Liver (tissue), 10 donors: ENCODE measurements at places on chromosomes 12 and 14. TPM values are rescaled to one million over a fixed set of nuclear protein-coding genes. Genes with fewer than 3 reads are reported as not detected.

Gene MYF5
- total RNA-seq, result not detected

Gene KRT2
- total RNA-seq, result not detected

Gene SMCO3
- 0.59 TPM for total RNA-seq

Gene HHIPL1
- 1.7 TPM for total RNA-seq

Gene OR11G2
- total RNA-seq, result not detected

Gene SIX6
- total RNA-seq, result not detected

Gene REP15
- total RNA-seq, result 2.1 TPM

Gene OAS1
- total RNA-seq, result 22.0 TPM

GRCh38 chr14:91956616-91957015, 9.1 kb upstream of the FBLN5 start:
- peaks cover 10% of the 10 kb centered on the region for H3K4me1 ChIP-seq
- DNase-seq, result no peak
- H3K36me3 ChIP-seq, result no peaks in the 10 kb centered on the region

DNA sequence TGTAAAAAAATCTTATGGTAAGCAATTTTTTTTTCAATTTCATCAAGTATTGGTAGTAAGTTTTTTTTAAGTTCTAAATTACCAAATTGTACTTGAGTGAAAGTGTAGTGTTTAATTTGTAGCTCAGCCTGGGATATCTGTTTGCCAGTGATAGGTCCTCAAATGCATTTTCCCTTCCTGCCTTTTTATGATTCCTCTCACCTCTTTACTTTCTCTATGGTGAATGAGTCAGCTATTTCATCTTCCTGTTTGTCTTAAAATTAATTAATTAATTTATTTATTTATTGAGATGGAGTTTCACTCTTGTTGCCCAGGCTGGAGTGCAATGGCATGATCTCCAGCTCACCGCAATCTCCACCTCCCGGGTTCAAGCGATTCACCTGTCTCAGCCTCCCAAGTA, 10.6 kb downstream of the SRP54 start:
- no peak overlapping the region for H3K4me3 ChIP-seq
- H3K4me1 ChIP-seq, result peaks cover 5% of the 10 kb centered on the region
- no peaks in the 10 kb centered on the region for H3K27me3 ChIP-seq
- no peak for DNase-seq
- no peaks in the 10 kb centered on the region for H3K36me3 ChIP-seq
- H3K27ac ChIP-seq, result no peak overlapping the region

GRCh38 chr14:81341370-81341769, 58.8 kb downstream of the STON2 start:
- H3K4me1 ChIP-seq, result no peaks in the 10 kb centered on the region
- H3K27ac ChIP-seq, result no peak overlapping the region
- no peak for DNase-seq
- H3K4me3 ChIP-seq, result no peak overlapping the region
- no peaks in the 10 kb centered on the region for H3K36me3 ChIP-seq

- DNase-seq, result no peak
- no peaks in the 10 kb centered on the region for H3K4me1 ChIP-seq
- no peak overlapping the region for H3K4me3 ChIP-seq
These were observed 3.5 kb upstream of the KSR2 start for GRCh38 chr12:117972301-117972700.

- H3K36me3 ChIP-seq, result peaks cover 12% of the 10 kb centered on the region
- H3K4me3 ChIP-seq, result no peak overlapping the region
- H3K4me1 ChIP-seq, result no peaks in the 10 kb centered on the region
- no peak for DNase-seq
- no peaks in the 10 kb centered on the region for H3K27me3 ChIP-seq
These were observed 37.1 kb downstream of the LRRK2 start for GRCh38 chr12:40261937-40262336.

GRCh38 chr12:10073261-10073660, 25.5 kb downstream of the CLEC1A start:
- no peak overlapping the region for H3K4me3 ChIP-seq
- no peak for DNase-seq
- H3K36me3 ChIP-seq, result no peaks in the 10 kb centered on the region
- H3K27me3 ChIP-seq, result no peaks in the 10 kb centered on the region
- H3K27ac ChIP-seq, result no peak overlapping the region
- H3K4me1 ChIP-seq, result no peaks in the 10 kb centered on the region

DNA sequence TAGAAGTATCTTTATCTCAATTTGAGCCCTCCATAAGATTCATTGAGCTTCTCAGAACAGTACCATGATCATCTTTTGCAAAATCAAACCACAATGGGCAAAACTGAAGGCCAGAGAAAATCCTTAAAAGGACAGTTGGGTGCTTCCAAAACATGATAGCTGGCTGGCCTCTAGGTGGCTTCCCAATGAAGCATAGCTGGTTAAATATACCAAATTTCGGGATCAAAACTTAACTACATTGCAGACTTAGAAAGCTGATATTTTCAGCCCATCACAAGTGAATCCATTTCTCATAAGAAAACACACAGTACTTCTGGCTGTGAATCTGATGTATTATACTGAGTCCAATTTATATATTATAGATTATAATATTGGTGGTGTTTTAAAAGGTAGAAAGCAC, 15.3 kb upstream of the PIK3C2G start:
- no peak for DNase-seq
- peaks cover 21% of the 10 kb centered on the region for H3K4me1 ChIP-seq
- peak overlapping the region; percentile 6 for H3K27ac ChIP-seq
- H3K4me3 ChIP-seq, result peak overlapping the region; percentile 14
- H3K27me3 ChIP-seq, result no peaks in the 10 kb centered on the region

DNA sequence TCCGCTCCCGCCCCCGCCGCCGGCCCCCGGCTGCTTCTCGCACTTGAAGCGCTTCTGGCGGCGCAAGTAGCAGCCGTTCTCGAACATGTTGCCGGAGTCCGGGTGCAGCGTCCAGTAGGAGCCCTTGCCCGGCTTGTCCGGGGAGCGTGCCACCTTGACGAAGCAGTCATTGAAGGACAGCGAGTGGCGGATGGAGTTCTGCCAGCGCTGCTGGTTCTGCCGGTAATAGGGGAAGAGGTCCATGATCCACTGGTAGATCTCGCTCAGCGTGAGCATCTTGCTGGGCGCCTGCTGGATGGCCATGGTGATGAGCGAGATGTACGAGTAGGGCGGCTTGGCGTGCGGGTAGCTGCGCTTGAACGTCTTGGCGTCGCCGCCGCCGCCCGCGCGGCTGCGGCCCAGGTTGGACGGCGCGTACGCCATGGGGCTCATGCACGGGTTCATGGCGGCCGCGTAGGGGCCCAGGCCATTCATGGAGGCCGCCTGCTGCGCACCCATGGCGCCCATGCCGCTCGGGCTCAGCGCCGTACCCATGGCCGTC, 3.0 kb downstream of the FOXA1 start:
- H3K27ac ChIP-seq, result peak overlapping the region; percentile 87
- peak overlapping the region; percentile 55 for H3K4me3 ChIP-seq
- peaks cover 2% of the 10 kb centered on the region for H3K4me1 ChIP-seq
- no peaks in the 10 kb centered on the region for H3K27me3 ChIP-seq
- DNase-seq, result no peak
- no peaks in the 10 kb centered on the region for H3K36me3 ChIP-seq

DNA sequence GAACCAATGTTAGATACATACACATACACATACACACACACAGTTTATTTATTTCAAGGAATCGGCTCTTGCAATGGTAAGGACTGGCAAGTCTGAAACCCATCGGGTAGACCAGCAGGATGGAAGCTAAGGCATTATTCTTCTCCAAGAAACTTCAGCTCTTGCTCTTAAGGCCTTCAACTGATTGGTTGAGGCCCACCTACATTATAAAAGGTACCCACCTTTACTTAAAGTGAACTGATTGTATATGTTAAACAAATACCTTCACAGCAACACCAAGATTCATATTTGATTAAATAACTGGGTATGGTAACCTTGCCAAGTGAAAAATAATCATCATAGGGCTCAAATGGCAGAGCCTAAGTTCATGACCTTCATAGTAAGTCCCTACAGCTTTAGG, 695.5 kb downstream of the BCL11B start:
- no peaks in the 10 kb centered on the region for H3K27me3 ChIP-seq
- no peak overlapping the region for H3K27ac ChIP-seq
- H3K4me1 ChIP-seq, result no peaks in the 10 kb centered on the region
- no peak for DNase-seq
- H3K36me3 ChIP-seq, result no peaks in the 10 kb centered on the region

GRCh38 chr14:56797569-56798446, 12.5 kb downstream of the OTX2 start:
- H3K4me3 ChIP-seq, result peak overlapping the region; percentile 40
- no peaks in the 10 kb centered on the region for H3K36me3 ChIP-seq
- DNase-seq, result no peak
- H3K27me3 ChIP-seq, result peaks cover 23% of the 10 kb centered on the region
- no peak overlapping the region for H3K27ac ChIP-seq

- H3K27ac ChIP-seq, result no peak overlapping the region
- H3K36me3 ChIP-seq, result no peaks in the 10 kb centered on the region
- peaks cover 8% of the 10 kb centered on the region for H3K4me1 ChIP-seq
- no peaks in the 10 kb centered on the region for H3K27me3 ChIP-seq
- DNase-seq, result no peak
- H3K4me3 ChIP-seq, result no peak overlapping the region
These were observed 6.9 kb upstream of the IGF1 start for GRCh38 chr12:102487226-102487625.

DNA sequence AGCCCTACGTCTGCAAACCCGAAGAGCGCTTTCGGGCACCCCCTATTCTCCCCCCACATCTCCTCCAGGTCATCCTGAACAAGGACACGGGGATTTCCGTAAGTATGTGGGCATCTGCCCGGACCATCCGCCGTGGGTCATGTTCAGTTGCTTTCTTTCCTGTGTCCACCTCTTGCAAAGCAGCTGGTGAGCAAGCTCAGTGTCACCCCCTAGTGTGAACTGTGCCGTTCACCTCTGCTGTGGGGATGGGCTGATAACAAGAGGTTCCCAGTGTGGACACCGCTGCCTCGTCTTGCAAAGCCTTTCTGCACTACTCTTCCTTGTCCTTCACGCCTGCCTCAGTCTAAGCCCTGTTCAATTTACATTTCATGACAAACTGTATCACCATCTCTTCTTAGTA, 8.6 kb downstream of the PRKAB1 start:
- H3K27me3 ChIP-seq, result no peaks in the 10 kb centered on the region
- no peak for DNase-seq
- H3K27ac ChIP-seq, result no peak overlapping the region
- peaks cover 64% of the 10 kb centered on the region for H3K36me3 ChIP-seq
- H3K4me3 ChIP-seq, result no peak overlapping the region

DNA sequence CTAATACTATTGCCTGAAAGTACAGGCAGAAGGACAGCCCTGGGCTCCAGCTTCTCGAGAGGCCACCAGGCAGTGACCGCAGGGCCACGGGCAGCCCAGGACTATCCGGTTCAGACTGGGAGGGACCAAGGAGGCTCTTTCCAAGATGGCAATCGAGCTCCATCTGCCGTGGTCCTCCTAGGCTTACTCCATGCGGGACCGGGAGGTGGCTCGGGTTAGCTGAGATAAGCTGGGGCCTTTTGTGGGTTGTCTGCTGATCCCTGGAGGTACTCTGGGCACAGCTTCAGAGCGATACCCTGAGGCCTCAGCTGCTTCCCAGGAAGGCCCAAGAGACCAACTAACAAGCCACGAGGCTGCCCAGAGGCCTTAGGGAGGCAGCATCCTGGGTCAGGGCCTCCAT, 33.1 kb downstream of the SNRNP35 start:
- no peaks in the 10 kb centered on the region for H3K27me3 ChIP-seq
- H3K4me3 ChIP-seq, result no peak overlapping the region
- no peaks in the 10 kb centered on the region for H3K4me1 ChIP-seq
- no peaks in the 10 kb centered on the region for H3K36me3 ChIP-seq
- H3K27ac ChIP-seq, result no peak overlapping the region

DNA sequence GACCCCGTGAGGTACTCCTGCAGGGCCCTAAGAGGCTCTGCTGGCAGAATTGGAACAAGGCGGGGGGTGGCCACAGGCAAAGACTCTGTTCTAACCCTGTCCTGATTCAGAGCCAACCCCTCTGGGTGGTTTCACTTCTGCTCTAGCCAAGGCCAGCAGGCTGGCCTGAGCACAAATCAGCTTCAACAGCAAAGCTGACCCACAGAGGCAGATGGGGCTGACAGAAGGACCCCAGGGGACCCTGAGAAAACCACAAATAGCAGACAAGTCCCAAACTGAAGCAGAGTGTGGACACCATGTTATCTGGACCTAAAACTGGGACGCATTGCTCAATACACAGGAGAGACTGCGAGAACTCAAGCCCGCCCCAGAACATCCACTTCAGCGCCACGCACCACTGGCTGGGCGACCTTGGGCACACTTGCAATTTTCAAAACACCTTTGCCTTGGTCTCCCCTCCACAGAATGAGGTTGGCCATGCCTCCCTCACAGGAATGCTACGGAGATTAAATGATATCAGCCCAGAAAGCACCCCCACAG, 76.4 kb upstream of the DICER1 start:
- H3K27me3 ChIP-seq, result no peaks in the 10 kb centered on the region
- no peak overlapping the region for H3K27ac ChIP-seq

- no peak overlapping the region for H3K4me3 ChIP-seq
- H3K4me1 ChIP-seq, result no peaks in the 10 kb centered on the region
- H3K36me3 ChIP-seq, result no peaks in the 10 kb centered on the region
- DNase-seq, result no peak
- no peak overlapping the region for H3K27ac ChIP-seq
These were observed 22.4 kb upstream of the FBRSL1 start for GRCh38 chr12:132467511-132467910.

- no peak for DNase-seq
- no peak overlapping the region for H3K27ac ChIP-seq
- H3K4me1 ChIP-seq, result no peaks in the 10 kb centered on the region
- H3K4me3 ChIP-seq, result no peak overlapping the region
- peaks cover 6% of the 10 kb centered on the region for H3K36me3 ChIP-seq
These were observed 126.7 kb downstream of the TTC6 start for GRCh38 chr14:37721976-37722659.

- H3K36me3 ChIP-seq, result no peaks in the 10 kb centered on the region
- no peak for DNase-seq
- no peaks in the 10 kb centered on the region for H3K27me3 ChIP-seq
- H3K4me1 ChIP-seq, result peaks cover 3% of the 10 kb centered on the region
These were observed 114.3 kb downstream of the DIP2B start for GRCh38 chr12:50618864-50619609.

- H3K27me3 ChIP-seq, result no peaks in the 10 kb centered on the region
- H3K27ac ChIP-seq, result no peak overlapping the region
- no peak for DNase-seq
- no peaks in the 10 kb centered on the region for H3K36me3 ChIP-seq
- no peaks in the 10 kb centered on the region for H3K4me1 ChIP-seq
- H3K4me3 ChIP-seq, result no peak overlapping the region
These were observed 140.9 kb downstream of the ESRRB start for GRCh38 chr14:76516884-76517283.

GRCh38 chr14:102530828-102531478, 21.4 kb upstream of the ANKRD9 start:
- H3K4me1 ChIP-seq, result no peaks in the 10 kb centered on the region
- H3K27me3 ChIP-seq, result no peaks in the 10 kb centered on the region
- no peak overlapping the region for H3K27ac ChIP-seq
- H3K36me3 ChIP-seq, result no peaks in the 10 kb centered on the region
- no peak for DNase-seq
- no peak overlapping the region for H3K4me3 ChIP-seq

- H3K27me3 ChIP-seq, result no peaks in the 10 kb centered on the region
- DNase-seq, result no peak
- no peaks in the 10 kb centered on the region for H3K4me1 ChIP-seq
- H3K4me3 ChIP-seq, result no peak overlapping the region
These were observed 113.2 kb upstream of the EEA1 start for GRCh38 chr12:93042283-93042682.

GRCh38 chr14:79699206-79699605, 512.1 kb downstream of the DIO2 start:
- H3K27me3 ChIP-seq, result no peaks in the 10 kb centered on the region
- no peaks in the 10 kb centered on the region for H3K36me3 ChIP-seq
- no peaks in the 10 kb centered on the region for H3K4me1 ChIP-seq
- H3K4me3 ChIP-seq, result no peak overlapping the region
- no peak overlapping the region for H3K27ac ChIP-seq
- no peak for DNase-seq

GRCh38 chr14:102909462-102909861, 13.0 kb upstream of the AMN start:
- H3K27ac ChIP-seq, result no peak overlapping the region
- H3K36me3 ChIP-seq, result no peaks in the 10 kb centered on the region
- peaks cover 3% of the 10 kb centered on the region for H3K4me1 ChIP-seq
- no peak for DNase-seq
- H3K27me3 ChIP-seq, result no peaks in the 10 kb centered on the region
- H3K4me3 ChIP-seq, result no peak overlapping the region
